ENCODE measurements at places on chromosomes 6 and 20.

GRCh38 chr6:38159596-38159995 is 340.1 kb downstream of the ZFAND3 start:
- no peak for ATAC-seq

DNA sequence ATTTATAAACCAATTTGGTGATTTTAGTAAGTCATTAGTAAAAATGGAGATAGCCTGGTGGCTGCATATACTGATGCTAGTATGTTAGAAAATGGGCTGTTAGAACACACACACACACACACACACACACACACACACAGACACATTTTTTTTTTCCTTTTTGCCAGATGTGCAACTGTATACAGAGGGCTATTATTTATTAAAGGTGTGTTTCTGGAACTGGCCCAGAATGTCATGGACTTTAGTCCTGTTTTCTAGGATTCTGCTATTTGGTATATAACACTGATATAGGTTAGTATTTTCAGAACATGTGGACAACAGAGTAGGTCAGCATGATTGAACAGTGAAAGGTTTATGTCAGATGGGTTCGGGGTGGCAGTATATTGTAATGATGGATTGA is 12.4 kb downstream of the MYO6 start:
- no peak for ATAC-seq

DNA sequence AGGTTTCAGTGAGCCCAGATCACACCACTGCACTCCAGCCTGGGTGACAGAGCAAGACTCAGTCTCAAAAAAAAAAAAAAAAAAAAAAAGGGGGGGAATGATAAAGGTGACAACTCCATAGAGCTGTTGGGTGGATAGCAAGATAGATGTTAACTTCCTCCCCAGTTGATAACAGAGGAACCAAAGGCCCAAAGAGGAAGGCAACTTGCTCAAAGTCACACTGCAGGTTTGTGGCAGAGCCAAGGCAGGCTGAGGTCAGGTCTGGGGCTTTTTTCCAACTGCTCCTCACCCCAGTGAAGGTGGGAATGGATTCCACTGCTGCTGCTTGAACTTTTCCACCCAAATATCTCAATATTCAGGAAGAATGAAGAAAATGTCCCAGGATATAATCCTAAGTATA is 26.7 kb downstream of the HCK start:
- ATAC-seq: no peak

DNA sequence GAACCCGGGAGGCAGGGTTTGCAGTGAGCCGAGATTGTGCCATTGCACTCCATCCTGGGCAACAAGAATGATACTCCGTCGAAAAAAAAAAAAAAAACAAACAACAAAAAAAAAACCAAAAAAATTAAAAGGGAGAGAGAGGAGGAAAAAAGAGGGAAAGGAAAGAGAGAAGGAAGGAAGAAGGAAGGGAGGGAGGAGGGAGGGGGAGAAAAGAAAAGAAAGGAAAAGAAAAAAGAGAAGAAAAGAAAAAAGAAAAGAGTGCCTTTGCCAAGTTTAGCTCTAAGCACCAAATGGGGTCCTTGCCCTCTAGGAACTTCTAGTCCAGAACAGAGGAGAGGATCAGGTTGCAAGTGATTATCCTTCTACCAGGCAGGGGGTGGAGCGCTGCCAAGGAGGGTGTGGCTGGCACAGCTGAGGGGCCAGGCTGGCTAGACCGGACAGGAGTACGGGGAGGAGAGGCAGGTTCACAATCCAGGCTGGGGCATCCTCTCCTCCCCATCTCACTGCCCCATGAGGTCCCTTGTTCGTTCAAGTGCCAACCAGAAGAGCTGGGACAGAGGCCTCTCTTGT is 19.1 kb downstream of the GNAS start:
- ATAC-seq: no peak

- peak; percentile 89 for ATAC-seq
These were observed 13.8 kb downstream of the SYTL3 start for GRCh38 chr6:158663625-158664165.

- ATAC-seq: peak; percentile 60
These were observed 55.0 kb downstream of the TRIM38 start for GRCh38 chr6:26017632-26017966.

DNA sequence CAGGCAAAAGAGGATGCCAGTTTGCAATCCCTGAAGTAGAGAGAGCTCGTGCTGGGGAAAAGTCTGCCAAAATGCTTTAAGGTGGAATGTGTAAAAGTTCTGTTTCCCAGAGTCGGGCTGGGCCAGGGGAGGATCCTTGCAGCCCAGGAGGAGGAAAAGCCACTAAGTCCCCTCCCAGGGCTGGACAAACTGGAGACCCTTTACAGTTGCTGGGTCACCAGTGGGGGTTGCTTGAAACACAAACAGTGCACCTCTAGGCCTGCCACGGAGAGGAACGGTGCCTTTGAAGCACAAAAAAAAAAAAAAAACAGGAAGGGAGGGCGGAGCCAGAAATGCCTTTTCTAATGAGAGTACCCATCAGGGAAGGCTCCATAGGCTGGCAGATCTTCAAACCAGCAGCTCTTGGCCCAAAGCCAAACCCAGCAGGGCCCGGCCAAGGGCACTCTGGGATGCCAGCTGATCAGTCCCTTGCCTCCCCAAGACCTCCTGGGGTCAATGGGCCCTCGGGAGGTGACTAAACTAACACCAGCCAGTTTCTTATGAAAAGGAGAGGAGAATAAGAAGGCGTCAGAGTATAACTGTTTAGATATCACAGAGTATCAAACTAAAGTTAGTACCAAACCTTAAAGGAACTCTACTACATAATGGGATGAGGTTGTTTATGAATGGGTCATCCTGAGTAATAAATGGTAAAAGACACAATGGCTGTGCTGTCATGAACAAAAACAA is 23.7 kb downstream of the HLA-A start:
- ATAC-seq: peak; percentile 53

GRCh38 chr6:149201068-149201655 is 116.3 kb upstream of the TAB2 start:
- ATAC-seq: no peak

DNA sequence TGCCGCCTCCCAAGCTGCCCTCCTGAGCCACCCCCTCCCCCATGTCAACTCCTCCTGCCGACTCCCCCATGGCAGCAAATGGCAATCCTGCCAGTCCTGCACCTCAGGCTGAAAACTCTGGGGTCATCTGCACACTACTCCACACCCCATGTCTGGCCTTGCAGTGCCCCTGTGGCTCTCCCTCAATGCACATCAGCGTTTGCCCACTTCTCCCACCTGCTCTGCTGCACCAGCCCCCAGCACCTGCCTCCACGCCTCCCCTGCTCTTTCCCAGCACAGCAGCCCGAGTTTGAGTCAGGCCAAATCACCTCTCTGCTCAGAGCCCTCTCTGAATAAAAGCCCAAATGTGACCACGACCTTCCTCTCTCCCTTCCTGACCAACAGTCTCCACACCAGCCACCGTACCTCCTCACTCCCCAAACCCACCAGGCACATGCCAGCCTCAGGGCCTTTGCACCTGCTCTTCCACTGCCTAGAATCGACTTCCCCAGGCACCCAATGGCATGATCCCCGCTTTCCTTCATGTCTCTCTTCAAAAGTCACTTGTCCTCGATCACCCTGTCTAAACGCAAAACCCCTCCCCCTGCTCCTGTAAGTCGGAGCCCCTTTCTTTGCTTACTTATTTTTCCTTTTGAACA is 4.3 kb downstream of the PXDC1 start:
- ATAC-seq: no peak

Data from esophagus mucosa (tissue), 1 donor.